ENCODE measurements at places on chromosomes 5 and 9. TPM values are rescaled to one million over a fixed set of nuclear protein-coding genes. Genes with fewer than 3 reads are reported as not detected.

FCN2 gene
- total RNA-seq, result not detected

NXNL2 gene
- total RNA-seq, result not detected

PCDHA4 gene
- total RNA-seq, result 0.79 TPM

UBE2QL1 gene
- total RNA-seq, result 0.64 TPM

GRCh38 chr9:110015759-110016158, 192.2 kb downstream of the C9orf152 start:
- no peak overlapping the region for H3K27ac ChIP-seq
- no peaks in the 10 kb centered on the region for H3K27me3 ChIP-seq
- no peaks in the 10 kb centered on the region for H3K36me3 ChIP-seq
- no peaks in the 10 kb centered on the region for H3K4me1 ChIP-seq
- DNase-seq, result no peak

All from transverse colon (tissue), 4 donors.